Stimulated activated CD4-positive, alpha-beta T cell treated with anti-CD3 and anti-CD28 coated beads, Interleukin-15, amount 100 ng/mL, for 24 hours (primary cell): ENCODE measurements at places on chromosomes 4 and X.

DNA sequence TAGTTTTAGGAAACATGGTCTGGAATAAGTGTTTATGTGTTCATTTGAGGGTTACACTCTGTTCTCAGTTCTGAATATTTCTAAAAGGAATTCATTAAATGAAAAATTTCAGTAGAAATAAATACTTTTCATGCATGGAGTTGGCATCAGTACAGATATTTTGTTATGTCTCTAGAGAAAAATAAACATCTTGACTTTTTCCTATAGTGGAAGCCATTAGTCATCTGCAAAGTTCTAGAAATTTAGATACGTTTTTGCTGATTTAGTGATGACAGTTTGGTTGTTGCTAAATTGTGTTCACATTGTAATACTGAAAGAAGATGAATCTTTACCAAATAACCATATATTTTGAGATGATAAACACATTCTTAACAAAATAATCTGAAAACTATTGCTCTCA is 268.2 kb upstream of the TEX13A start:
- no peak for DNase-seq

- no peak for DNase-seq
Measured at GRCh38 chrX:11103006-11103405, 8.1 kb upstream of the HCCS start.

DNA sequence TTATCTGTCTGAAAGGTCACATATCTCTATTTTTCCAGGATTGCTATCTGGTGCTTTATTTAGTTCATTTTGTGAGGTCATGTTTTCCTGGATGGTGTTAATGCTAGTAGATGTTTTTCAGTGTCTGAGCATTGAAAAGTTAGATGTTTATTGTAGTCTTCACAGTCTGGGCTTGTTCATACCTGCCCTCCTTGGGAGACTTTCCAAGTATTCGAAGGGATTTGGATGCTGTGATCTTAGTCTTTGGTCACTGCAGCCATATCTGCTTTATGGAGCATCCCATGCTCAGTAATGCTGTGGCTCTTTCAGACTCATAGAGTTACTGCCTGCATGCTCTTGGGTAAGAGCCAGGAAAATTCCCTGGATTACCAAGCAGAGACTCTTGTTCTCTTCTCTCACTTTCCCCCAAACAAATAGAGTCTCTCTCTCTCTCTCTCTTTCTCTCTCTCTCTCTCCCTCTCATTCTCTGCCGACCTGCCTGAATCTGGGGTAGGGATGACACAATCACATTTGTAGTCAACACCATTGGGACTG is 130.0 kb downstream of the AR start:
- no peak for DNase-seq

GRCh38 chr4:1822568-1823544 is 29.8 kb downstream of the FGFR3 start:
- DNase-seq: no peak

DNA sequence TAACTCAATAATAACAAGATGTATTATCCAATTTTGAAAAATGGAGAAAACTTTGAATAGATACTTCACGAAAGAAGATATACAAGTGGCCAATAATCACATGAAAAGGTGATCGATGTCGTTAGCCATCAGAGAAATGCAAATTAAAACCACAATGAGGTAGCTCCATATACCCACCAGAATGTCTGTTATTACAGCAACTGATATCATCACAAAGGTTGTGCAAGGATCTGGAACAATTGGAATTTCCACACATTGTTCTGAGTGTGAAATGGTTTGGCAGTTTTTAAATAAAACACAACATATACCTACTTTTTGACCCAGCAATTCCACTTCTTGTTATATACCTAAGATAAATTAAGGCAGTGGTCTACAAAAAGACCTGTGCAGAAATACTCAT is 71.7 kb downstream of the IRS4 start:
- no peak for DNase-seq

DNA sequence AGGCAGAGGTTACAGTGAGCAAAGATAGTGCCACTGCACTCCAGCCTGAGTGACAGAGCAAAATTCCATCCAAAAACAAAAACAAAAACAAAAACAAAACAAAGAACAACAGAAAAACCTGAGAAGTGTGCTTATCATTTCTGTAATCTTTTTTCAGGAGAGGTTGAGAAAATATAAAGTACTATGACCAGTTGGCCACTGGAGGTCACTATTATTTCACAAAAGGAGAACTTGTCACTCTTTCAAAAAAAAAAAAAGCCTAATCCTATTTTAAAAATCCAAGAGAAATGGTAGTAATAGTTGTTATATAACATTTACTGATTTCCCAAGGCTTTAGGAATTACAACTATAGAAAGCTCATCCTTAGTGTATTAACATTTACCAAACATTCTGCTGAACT is 24.9 kb upstream of the RNF150 start:
- no peak for DNase-seq

- no peak for DNase-seq
Measured at GRCh38 chrX:11557120-11557519, 108.6 kb downstream of the ARHGAP6 start.
